ENCODE measurements at places on chromosomes 1 and 21.

DNA sequence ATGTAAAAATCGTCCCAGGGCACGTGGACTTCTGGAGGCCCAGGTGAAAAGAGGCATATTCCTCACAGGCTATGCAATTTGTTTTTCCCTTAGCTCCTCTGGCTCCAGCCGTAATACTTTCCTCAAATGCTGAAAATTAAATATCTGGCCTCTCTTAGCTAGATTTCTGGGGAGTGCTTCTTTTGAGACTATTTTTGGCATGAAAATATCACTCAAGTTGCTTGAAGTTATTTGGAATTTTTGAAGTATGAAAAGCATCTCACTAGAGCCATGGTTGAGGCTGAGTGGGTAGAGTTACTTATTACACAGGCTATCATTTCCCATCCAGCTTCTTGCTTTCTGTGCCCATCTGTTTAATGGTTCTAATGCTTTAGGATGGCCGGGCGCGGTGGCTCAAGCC, 59.7 kb downstream of the MYOM3 start:
- no peak for DNase-seq

GRCh38 chr1:220885971-220886370, 6.7 kb downstream of the HLX start:
- DNase-seq = no peak

GRCh38 chr21:42525029-42525581, 11.5 kb downstream of the SLC37A1 start:
- no peak for DNase-seq

DNA sequence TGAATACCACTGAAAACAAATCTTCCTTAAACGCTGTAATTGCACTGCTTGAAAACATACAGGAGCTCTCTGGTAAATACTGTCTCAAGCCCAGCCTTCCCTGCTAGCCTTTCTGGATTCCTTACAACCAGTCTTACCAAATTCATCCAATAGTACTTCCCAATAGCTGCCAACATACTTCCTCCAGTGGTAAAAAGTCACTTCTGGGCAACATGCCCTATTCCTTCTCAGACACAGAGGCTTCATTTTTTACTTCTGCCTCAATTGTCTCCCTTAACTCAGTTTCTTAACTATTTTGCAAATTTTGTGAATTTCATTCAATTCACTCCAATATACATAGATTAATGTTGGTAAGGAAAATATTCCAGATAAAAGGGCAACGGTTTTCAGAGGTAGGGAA, 166.3 kb downstream of the TBX15 start:
- no peak for DNase-seq

GRCh38 chr1:201759194-201759815, 69.7 kb upstream of the IPO9 start:
- DNase-seq = no peak

DNA sequence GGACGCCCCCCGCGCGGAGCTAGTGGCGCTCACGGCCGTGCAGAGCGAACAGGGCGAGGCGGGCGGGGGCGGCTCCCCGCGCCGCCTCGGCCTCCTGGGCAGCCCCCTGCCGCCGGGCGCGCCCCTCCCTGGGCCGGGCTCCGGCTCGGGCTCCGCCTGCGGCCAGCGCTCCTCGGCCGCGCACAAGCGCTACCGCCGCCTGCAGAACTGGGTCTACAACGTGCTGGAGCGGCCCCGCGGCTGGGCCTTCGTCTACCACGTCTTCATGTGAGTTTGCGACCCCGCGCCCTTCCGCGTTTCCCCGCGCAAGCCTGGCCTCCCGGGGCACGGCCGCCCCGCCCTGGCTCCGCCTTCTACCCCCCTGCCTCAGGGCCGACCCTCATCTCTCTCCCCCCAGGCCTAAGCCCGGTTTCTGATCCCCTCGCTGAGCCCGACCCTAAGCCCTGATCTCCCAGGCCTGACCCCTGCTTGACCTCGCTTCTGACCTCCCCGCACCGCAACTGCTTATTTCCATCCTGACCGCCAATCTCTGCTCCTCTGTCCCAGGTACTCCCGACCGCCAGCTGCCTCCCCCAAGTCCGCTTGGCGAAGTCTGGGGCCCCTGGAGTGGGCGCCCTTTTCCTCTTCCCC, 669 bp downstream of the KCNQ4 start:
- DNase-seq = no peak

DNA sequence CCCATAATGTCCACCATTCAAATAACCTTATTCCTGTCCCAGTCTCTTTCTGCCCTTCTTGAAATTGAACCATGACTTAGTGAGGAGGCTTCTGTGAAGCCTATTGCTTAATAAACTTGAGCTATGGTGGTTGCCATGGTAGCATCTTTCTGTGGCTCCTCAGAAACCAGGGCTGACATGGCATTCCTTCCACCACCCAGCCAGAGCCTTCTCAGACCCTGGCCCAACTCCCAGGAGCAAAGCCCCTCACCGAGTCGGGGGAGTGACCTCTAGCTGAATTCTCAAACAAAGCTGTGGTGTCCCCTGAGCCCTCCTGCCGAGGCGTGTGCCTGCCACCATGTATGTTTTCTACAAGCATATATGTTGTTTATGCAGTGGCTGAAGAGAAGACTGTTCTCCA, 259.1 kb downstream of the CACNA1E start:
- no peak for DNase-seq

GRCh38 chr1:49229555-49229954, 452.9 kb upstream of the BEND5 start:
- DNase-seq = no peak

DNA sequence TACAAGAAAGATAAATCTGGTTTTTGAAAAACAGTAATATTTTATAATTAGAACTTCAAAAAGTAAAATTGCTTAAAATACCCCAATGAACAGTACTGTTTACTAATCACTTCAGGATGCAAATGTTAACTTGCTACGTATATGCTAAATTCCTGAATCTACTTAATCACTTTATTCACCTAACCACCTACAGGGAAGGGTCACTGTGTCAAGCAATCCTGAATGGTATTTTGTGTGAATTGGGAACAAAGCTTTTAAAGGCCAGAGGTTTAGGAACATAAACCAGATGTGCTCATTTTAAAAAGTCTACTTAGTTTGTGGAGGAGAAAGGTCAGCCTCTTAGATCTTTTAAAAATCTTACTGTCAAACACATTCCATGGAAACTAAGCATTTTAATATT, 1143.0 kb upstream of the ADGRL2 start:
- DNase-seq = no peak

- no peak for DNase-seq
These were observed 85.1 kb upstream of the RHOU start for GRCh38 chr1:228650141-228650540.

DNA sequence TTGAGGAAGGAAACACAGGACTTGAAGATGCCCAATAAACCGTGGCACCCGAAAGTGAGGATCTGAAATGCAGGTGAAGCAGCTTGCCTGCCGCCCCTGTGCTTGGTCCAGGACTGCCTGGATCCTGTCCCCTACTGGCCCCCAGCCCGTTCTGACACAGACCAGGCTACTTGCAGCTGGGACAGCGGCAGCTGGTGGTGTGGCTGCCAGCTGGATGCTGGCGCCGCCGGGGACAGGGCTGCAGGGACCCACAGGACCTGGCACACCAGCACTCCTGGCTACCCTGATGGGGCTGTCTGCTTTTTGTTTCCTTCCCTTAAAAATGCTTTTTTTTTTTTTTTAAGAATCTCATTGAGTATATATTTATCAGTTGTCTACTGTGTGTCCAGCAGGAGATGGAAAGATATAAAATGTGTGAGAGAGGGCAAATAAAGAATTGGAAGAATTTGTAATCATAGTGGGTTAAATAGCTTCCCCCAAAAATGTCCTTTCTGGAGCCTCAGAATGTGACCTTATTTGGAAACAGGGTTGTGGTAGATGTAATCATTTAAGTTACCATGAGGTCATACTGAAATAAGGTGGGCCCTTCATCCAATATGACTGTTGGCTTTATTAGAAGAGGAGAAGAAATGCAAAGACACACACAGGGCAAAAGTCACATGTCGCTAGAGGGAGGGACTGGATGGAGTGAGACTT, 165.6 kb downstream of the DSCAM start:
- no peak for DNase-seq

- DNase-seq = no peak
These were observed 77.5 kb upstream of the ACTRT2 start for GRCh38 chr1:2943686-2944260.

GRCh38 chr1:59123081-59123681, 173.7 kb upstream of the FGGY start:
- DNase-seq = no peak

GRCh38 chr1:17434601-17435000, 4.9 kb downstream of the RCC2 start:
- DNase-seq = no peak

DNA sequence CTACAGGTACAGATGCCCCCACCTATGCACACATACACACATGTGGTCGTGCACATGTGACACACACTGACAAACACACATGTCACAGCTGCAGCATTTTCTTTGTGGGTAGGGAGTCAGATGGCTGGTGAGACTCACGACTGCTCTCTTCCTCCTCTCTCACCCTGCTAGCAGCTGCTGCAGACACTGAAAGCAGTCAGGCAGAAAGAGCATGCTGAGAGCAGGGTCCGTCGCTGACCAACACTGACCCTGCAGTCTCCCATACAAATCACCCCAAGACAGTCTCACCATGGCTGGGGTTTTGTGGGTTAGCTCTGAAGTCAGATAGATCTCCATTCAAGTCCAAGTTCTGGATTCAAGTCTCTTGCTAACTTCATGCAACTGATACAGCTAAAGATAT, 188.3 kb downstream of the ASTN1 start:
- DNase-seq = no peak

- no peak for DNase-seq
These were observed 16.1 kb downstream of the F5 start for GRCh38 chr1:169570172-169570574.

DNA sequence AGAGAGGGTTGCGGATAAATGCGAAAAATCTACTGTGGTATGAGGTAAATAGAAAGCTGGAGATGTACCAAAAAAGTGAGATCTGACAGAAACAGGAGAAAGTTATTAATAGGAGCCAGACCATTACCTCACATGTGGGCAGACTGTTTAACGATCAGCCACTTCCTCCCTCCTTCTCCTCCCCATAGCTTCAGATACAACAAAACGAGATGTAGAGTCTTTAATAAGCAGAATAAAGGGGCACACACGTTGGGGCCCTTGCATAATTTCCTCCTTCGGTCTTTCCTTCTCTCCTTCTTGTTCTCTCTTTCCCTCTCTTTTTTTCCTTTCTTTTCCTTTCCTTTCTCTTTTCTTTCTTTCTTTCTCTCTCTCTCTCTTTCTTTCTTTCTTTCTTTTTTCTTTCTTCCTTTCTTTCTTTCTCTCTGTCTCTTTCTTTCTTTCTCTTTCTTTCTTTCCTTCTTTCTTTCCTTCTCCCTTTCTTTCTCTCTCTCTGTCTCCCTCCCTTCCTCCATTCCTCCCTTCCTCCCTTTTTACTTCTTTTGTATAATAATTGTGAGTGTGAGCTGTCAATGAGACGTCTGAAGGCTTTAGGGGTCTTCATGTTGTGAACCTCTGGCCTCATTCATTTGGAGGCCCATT, 242.1 kb downstream of the GRIK1 start:
- DNase-seq = no peak

- no peak for DNase-seq
These were observed 24.2 kb downstream of the RRP1 start for GRCh38 chr21:43813656-43813980.

DNA sequence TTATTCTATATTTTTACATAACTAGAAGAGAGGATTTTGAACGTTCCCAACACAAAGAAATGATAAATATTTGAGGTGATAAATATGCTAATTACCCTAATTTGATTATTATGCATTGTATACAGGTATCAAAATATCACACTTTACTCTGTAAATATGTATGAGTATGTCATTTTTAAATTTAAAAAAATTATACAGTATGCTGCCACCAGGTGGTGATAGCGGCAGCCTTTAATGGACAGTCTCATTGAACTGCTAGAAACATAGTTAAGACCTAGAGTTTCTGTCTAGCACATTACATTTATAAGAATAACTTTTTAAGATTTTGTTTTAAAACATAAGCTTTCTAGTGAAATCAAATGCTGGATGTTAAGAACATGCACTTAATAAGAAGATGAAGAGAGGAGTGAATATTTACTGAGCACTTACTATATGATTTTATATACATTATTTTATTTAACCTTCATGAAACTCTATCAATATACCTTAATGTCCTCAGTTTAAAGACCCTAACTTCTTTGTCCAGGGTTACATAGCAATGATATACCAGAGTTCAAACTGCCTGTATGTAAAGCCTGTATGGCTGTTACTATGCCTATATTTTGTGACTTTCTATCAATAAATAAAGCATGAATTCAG, 207.1 kb downstream of the NUF2 start:
- no peak for DNase-seq

DNA sequence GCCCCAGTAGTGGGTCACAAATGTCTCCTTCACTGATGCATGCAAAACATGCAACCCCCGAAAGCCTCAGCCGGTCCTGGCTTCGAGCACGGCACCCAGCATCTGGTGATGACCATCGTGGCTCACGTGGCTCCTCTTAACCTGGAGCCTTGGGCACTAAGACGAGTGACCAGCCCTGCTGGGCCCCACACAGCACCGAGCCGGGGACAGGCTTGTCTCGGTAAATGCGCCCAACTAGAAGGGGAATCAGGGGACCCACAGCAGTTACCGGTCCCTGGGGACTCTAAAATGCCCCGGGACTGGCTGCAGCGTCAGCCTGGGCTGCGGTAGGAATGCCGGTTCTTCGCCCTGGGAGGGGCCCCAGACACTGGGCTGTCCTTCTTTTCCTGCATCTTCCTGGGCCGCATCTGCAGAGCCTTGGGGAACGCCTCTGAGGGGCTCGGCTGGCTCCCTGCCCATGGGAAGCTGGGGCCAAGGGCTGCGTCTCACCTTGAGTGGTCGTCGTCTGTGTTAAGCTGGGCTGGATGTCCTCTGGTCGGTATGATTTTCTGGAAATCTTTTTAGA, 13.1 kb upstream of the TTC34 start:
- DNase-seq = no peak

DNA sequence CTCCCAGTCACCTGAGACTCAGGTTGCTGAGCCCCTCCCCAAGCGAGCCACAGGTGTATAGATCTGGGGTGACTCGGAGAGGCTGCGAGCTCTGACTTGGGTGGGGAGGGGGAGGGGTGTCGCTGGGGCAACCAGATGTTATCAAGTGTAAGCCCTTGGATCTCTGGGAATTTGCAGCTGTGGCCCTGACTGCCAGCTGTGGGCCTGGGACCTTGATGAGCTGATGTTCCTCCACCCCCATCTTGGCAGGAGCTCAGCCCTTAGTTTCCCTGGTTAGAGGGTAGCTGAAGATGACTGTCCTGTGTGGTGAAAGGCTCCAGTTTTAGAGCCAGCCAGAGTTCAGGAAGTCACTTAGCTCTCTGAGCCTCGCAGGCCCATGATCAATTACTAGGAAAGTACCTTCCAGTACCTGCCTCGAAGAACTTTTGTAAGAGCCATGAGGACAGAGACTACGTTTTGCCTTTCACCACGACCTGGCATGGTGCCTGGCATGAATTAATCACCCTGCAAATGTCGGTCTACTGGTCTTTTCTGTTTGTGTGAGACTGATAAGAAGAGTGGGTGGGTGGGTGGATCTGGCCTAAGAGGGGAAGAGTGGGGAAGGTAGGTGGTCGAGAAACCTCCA, 55.8 kb downstream of the YARS1 start:
- DNase-seq = no peak

All from right renal cortex interstitium (tissue), 3 donors.